ENCODE measurements at places on chromosomes 6 and 20.

DNA sequence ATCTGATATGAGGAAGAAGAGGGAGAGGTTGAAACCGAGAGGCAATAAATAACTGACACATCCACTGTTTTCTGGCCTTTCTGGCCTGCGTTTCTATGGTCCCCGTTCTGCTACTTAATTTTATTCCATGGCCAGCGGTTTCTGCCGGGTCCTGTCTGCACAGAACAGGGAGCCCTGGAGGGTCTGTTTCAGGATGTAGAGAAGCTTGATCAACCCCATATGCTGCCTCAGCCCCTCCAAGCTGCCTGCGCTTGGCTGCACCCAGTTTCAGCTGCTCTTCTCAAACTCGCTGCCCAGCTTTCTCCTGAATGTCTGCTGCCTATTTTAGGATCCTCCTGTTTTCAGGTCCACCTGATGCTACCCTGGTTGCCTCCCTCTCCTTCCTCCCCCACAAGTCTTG is 18.5 kb upstream of the PACSIN1 start:
- no peak for DNase-seq

- DNase-seq = no peak
Observed at GRCh38 chr6:109579361-109579760, 96.3 kb upstream of the ZBTB24 start.

DNA sequence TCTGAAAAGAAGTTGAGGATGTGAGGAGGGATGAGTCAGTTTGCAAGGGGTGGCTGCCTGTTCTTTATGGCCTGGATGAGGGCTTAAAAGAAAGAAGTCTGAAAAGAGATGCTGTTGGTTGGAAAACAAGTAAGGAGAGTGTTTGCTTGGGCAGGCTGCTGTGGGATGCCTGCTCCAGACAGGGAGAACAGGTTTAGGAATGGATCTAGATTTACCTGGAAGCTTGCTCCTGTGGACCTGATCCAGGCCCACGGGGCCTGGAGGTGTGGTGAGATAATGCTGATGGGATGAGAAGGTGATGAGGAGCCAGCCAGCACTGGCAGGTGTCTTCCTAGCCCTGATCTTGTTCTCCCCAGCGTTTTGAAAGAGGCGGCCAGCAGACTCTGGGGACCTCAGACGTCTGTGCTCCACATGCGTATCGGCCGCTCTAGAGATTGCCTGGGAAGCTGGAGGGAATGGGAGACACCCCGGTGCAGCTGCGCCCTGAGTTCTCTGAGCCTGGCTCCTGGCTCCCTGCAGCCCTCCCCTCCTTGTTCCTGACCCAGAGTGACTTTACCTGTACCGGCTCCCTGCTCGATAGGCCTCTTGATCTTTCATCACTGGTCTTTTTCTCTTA is 331.3 kb downstream of the ZFAND3 start:
- no peak for DNase-seq

DNA sequence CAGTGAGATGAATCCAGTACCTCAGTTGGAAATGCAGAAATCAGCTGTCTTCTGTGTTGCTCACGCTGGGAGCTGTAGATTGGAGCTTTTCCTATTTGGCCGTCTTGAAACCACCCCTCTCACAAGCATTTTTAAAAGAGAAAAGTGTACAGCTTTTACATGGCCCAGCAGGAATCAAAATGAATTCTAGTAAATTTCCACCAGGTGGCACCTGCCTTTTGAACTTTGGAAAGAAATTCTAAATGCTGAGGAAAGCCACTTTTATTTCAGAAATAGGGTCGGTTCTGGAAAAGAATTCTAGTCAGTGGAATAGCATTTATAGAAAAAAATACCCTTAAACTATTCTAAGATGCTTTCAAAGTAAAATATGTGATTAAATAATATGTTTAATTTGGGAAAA is 647.8 kb downstream of the CD109 start:
- no peak for DNase-seq

- no peak for DNase-seq
Observed at GRCh38 chr6:112941613-112942012, 594.5 kb downstream of the RFPL4B start.

GRCh38 chr20:44643596-44644229 is 7.8 kb downstream of the ADA start:
- DNase-seq = no peak

- peak; percentile 14 for DNase-seq
Observed at GRCh38 chr6:80771941-80772340, 665.5 kb downstream of the BCKDHB start.

- DNase-seq = no peak
Observed at GRCh38 chr6:11633741-11634509, 96.4 kb downstream of the TMEM170B start.

GRCh38 chr20:10061641-10062040 is 26.9 kb downstream of the ANKEF1 start:
- DNase-seq = no peak

DNA sequence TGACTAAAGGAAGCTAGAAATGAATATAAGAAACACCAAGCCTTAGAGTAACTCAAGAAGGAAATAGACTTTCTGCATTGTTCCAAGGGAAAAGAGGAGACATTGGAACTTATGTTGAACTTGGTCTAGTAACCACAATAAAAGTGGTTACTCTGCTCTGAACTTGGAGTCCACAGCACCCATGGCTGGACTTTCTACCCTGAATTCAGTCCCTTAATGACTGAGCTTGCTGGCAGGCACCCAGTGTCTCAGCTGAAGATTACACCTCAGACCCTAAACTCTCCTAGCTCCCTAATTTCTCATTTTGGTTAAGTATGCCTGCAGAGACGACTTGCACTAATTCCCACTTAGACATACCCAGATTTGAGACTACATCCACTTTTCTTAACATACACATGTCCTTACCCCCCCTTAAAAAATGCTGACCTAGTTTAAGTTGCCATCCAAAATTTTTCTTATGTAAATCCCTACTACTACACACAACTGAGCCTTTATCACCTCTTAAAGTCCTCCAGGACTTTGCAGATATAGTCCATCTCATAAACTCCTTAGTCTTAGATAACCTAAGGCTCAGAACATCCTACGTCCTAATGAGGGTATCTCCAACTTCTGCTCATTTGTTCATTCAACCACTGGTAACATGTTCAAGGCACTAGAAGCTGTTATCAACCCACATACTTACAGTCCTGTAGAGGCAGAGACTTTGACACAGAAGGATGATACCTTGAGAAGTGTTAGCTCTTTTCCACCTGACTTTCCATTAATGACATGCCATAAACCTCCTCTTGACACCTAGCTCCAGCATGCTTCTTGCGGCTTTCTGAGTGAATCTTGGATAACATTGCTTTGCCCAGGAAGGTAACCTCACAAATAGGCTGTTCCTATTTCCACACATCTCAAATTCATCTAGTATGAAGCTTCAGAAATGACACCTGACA is 129.8 kb downstream of the ALDH8A1 start:
- no peak for DNase-seq

DNA sequence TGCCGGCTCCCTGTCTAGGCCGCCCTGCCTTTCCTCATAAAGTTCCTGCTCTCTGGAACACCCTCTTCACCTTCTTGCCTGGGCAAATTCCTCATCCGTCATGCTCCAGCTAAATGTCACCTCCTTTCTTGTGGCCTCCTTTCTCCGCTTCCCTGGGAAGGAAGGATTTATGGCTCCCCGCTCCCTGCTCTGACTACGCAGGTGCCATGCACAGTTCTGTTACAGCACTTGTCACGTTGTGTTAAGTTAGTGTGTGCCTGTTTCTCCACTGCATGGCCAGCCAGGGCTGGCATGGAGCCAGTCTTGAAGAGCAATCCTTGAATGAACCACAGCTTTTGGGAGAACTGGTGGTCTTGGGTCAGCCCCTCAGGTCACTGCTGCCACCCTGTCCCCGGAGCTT is 61.7 kb downstream of the CD40 start:
- no peak for DNase-seq

- no peak for DNase-seq
Observed at GRCh38 chr6:53090576-53090975, 25.4 kb downstream of the FBXO9 start.

Measured in neural crest cell (in vitro differentiated cells).